ENCODE measurements at places on chromosomes 1 and 21. TPM values are rescaled to one million over a fixed set of nuclear protein-coding genes. Genes with fewer than 3 reads are reported as not detected.

The LCE3E gene
- not detected for total RNA-seq

The ANKRD34A gene
- total RNA-seq: 0.69 TPM

The NCF2 gene
- 0.25 TPM for total RNA-seq

The S1PR1 gene
- 22.4 TPM for total RNA-seq

The LIN28A gene
- not detected for total RNA-seq

The LCE1B gene
- total RNA-seq: not detected

The PADI1 gene
- total RNA-seq: 0.06 TPM

The CELA3A gene
- total RNA-seq: not detected

The PRR9 gene
- total RNA-seq: not detected

The FASLG gene
- total RNA-seq: not detected

The RIPK4 gene
- total RNA-seq: not detected

The CFAP141 gene
- not detected for total RNA-seq

The COP1 gene
- total RNA-seq: 43.6 TPM

The PTPN22 gene
- total RNA-seq: 1.4 TPM

The OR6Y1 gene
- total RNA-seq: not detected

The NLRP3 gene
- 0.05 TPM for total RNA-seq

The SLC45A3 gene
- total RNA-seq: 11.8 TPM

The CCDC30 gene
- total RNA-seq: 0.40 TPM

The MAP3K6 gene
- 10.0 TPM for total RNA-seq

The S100A16 gene
- total RNA-seq: 46.6 TPM

The CLCNKB gene
- not detected for total RNA-seq

The PGBD5 gene
- total RNA-seq: 21.6 TPM

The RAB42 gene
- total RNA-seq: not detected

The LDLRAD2 gene
- total RNA-seq: not detected

The FNBP1L gene
- total RNA-seq: 39.2 TPM

The CA14 gene
- 4.7 TPM for total RNA-seq

The CCDC17 gene
- 1.3 TPM for total RNA-seq

The NR5A2 gene
- 0.84 TPM for total RNA-seq

The TPTE gene
- 0.28 TPM for total RNA-seq

The CFHR5 gene
- not detected for total RNA-seq

The MROH9 gene
- total RNA-seq: not detected

The AIM2 gene
- not detected for total RNA-seq

The A3GALT2 gene
- total RNA-seq: not detected

The ARHGEF10L gene
- total RNA-seq: 10.5 TPM

The IRF2BP2 gene
- 41.1 TPM for total RNA-seq

The ADGRB2 gene
- 0.73 TPM for total RNA-seq

Measured in SJCRH30 (cell line).